ENCODE measurements at places on chromosomes 2 and 18. TPM values are rescaled to one million over a fixed set of nuclear protein-coding genes. Genes with fewer than 3 reads are reported as not detected.

The ABCG5 gene
- total RNA-seq, result not detected

The VWA3B gene
- total RNA-seq, result 0.36 TPM

The CBLN2 gene
- total RNA-seq, result not detected

The CYRIA gene
- 0.15 TPM for total RNA-seq

GRCh38 chr18:69002233-69002632, 204.4 kb downstream of the CCDC102B start:
- ATAC-seq, result no peak

GRCh38 chr2:24329700-24330099, 30.6 kb downstream of the ITSN2 start:
- ATAC-seq, result no peak

DNA sequence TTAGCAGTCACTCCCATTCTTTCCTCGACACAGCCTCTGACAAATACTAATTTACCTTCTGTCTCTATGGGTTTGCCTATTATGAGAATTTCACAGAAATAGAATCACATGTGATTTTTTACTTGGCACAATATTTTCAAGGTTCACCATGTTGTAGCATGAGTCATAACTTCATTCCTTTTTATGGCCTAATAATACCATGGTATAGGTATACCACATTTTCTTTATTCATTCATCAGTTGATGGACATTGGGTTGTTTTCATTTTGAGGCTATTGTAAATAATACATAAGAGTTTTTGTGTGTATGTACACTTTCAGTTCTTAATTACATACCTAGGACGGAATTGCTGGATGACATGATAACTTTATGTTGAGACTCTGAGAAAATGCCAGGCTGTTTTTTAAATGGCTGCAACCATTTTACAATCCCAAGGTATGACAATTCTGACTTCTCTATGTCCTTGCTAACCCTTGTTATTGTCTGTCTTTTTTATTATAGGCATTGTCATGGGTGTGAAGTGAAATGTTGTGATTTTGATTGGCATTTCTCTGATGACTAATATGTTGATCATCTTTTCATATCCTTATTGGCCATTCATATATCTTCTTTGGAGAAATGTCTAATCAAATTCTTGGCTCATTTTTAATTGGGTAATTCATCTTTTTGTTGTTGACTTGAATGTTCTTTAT, 87.9 kb downstream of the IRS1 start:
- no peak for ATAC-seq

GRCh38 chr2:178846458-178846802, 39.2 kb upstream of the TTN start:
- ATAC-seq, result no peak
